ENCODE measurements at places on chromosomes 3 and 15. TPM values are rescaled to one million over a fixed set of nuclear protein-coding genes. Genes with fewer than 3 reads are reported as not detected.

DNA sequence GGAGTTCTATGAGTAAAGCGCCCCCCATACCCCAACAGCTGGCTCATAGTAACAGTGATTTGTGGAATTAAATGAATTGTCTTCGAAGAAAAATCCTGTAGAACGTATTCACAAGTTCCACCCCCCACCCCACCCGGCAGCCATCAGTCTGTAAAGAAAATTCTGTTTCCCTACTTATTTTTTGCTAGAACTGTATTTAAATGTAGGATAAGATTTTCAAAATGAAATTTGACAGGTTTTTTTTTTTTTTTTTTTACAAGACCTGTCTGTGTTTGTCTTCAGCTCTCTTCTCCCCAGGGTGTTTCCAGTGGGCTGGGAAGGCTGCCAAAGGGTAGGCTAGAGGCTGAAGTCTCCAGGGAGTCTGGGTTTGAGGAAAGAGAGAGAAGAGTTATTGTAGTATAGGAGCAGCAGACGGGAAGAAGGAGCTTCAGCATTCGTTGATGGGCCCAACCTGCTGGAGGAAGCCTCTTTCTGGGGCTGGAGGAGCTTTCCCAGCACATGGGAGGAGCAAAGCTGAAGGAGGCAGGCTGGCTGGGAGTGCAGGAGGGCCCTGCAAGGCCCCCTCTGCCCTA lies 130.6 kb upstream of the SEMA6D start:
- no peak for DNase-seq

DNA sequence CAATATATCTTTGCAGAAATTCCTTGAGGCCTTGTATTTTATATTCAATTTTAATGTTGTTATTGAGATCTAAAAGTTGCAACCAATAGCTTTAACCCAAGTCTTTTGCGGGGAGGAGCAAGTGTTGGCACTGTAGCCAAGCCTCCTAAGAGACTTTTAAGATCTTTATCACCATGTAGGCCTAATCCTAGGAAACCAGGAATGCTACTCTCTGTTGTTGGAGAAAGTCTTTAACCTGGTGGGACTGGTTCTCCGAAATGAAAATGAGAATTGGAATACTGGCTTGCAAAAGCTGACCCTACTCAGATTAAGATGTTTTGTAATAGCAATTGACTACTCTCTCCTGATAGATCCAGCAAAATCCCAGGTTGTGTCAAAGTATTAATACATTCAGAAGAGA lies 25.8 kb downstream of the SHC4 start:
- DNase-seq, result no peak

DNA sequence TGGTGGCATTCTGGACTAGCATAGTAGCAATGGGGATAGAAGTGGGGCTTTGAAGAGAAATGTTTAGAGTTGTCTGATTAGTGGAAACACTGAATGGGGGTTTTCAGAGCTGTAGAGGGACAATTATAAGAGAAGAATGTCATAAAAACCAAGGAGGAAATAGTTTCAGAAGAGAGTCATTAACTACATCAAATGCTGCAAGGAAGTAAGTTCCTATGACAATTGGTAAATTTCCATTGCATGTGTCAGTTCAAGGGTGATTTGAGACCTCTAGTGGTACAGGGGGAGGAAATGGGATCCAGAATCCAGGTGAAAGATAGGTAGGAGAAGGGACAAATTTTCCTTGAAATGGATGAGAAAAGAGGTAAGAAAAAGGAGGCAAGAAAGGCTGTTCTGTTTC lies 68.3 kb upstream of the TBC1D5 start:
- no peak for DNase-seq

TERC gene
- polyA plus RNA-seq, result 0.61 TPM

DNA sequence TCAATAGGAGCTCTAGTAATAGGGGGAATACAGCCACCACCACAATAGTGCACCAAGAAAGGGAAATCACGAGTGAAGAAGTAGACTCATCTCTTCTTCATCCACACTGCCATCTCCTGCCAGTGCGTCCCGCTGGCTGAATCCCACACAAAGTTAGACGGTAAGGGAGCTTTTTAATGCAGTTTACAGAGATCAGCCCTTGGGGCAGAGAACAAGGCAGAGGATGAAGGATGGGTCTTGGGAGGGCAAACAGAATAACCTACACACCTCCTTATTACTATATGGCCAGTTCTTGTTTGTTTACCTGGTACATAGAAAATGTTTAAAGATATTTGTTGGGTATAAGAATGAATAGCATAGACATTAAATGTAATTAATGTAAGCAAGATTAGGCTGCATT lies 11.0 kb upstream of the DPH6 start:
- no peak for DNase-seq

DNA sequence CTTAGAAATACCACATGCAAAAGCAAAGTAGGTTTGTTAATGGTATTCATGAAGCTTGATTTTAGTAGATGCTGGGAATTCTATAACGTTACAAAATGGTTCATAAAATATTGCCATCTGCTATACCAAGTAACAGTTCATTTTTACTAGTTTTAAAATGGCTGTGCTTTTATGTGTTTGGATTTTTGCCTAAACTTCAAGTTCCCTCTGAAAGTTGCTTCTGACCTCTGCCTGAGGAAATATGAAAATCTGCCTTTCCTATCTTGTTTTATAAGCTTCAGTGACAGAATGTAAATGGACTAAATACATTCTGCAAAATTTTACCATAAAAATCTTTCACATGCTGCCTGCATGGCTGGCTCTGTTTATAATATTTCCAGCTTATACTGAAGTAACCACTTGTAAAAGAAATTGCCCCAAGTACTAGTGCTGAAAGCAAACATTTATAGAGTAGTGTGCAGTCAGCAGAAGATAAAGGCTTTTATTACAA lies 560.7 kb upstream of the ROBO2 start:
- peak; percentile 10 for DNase-seq

- DNase-seq, result peak; percentile 23
Measured at GRCh38 chr3:190197346-190197763, 76.7 kb upstream of the P3H2 start.

- DNase-seq, result no peak
Measured at GRCh38 chr3:170524073-170524472, 61.8 kb downstream of the SLC7A14 start.

EPHB3 gene
- polyA plus RNA-seq, result 25.4 TPM

FETUB gene
- 0.65 TPM for polyA plus RNA-seq

GRCh38 chr3:55682461-55682860 lies 195.4 kb upstream of the WNT5A start:
- no peak for DNase-seq

SI gene
- polyA plus RNA-seq, result not detected

NRG4 gene
- polyA plus RNA-seq, result 4.3 TPM

DNA sequence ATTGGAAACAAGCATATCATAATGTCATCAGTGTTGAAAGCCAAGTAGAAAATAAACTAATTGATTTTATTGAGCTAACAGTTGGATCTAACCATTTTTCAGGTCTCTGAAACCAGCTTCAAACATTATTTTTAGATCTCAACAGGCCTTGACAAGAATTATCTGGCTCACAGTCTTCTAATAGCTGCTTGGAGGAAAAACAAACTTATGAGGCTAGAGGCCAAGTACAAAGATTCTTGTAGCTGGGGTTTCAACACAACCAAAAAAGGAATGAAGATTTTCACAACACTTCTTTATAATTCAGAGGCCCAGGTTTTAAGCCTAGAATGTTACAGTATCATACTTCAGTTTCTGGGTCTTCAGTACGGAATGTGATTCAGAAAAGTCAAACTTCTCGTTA lies 3.7 kb downstream of the SETMAR start:
- no peak for DNase-seq
